ENCODE measurements at places on chromosomes 11 and 22.

DNA sequence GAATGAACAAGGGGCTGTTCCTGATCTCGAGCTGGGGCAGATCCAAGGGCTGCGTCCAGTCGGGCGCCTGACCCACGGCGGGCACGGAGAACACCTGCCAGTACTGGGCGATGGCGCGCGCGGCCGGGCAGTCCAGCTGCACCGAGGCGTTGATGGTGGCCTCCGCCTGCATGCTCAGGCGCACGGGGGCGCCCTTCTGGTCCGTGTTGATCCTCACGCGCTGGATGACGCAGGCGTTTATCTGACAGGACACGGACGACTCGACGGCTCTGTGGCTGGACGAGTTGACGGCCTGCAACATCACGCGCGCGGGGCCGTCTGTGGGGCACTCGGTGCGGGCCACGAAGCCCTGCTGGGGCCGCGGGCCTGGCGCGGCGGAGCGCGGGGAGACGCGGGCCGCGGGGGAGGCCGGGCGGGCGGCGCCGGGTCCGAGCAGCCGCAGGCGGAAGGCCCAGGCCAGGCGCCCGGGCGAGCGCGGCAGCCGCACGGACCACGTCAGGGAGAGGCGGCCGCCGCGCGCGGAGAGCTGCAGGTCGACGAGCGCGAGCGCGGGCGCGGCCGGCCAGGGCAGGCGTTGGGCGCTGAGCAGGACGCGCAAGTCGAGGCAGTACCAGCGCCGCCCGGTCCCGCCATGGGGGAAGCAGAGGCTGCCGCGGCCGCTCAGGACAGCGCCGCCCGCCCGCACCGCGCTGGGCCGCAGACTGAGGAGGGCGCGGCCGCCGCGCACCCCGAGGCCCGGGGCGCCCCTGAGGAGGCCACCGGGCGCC, 511 bp downstream of the PKDREJ start:
- DNase-seq, result no peak

DNA sequence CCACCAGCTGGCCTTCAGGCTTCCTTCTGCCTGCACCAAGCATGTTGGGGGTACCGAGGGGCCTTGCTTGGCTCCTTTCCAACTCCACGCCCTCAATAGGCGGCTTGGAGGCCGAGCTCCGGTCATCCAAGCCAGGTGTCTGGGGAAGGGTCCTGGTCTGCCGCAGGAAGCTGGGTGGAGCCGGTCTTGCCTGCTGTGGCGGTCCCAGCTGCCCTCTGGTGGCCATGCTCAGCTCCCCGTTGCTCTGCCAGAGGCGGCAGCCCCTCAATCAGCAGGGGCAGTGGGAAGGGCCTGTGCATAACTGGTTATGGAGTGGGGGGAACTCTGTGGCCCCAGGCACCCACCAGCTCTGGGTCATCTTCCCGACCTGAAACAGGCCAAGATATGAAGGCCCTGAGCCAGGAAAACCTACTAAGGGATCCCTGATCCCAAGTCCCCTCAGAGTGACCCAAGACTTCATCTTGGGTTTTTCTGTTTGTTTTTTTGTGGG, 3.2 kb downstream of the ARVCF start:
- DNase-seq, result no peak

DNA sequence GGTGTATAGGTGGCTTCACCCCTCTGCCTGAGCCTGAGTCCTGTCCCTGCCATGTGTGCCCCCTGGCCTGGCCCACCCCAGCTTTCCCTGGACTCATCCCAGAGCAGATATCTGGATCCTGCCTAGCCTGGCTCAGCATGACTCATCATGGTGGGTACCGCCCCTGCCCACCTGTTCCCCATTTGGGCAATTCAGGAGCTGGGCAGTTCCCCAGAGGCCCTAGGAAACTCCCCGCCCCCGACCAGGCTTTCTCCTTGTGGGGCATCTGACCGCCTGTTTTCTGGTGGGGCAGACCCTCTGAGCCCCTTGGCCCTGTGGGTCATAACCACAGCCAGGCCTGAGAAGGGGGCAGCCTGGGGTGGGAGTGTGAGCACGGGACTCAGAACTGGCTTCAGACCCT, 4.4 kb downstream of the TSPO start:
- DNase-seq, result no peak

- DNase-seq, result no peak
These were observed 15.2 kb upstream of the FCHSD2 start for GRCh38 chr11:73157101-73158010.

DNA sequence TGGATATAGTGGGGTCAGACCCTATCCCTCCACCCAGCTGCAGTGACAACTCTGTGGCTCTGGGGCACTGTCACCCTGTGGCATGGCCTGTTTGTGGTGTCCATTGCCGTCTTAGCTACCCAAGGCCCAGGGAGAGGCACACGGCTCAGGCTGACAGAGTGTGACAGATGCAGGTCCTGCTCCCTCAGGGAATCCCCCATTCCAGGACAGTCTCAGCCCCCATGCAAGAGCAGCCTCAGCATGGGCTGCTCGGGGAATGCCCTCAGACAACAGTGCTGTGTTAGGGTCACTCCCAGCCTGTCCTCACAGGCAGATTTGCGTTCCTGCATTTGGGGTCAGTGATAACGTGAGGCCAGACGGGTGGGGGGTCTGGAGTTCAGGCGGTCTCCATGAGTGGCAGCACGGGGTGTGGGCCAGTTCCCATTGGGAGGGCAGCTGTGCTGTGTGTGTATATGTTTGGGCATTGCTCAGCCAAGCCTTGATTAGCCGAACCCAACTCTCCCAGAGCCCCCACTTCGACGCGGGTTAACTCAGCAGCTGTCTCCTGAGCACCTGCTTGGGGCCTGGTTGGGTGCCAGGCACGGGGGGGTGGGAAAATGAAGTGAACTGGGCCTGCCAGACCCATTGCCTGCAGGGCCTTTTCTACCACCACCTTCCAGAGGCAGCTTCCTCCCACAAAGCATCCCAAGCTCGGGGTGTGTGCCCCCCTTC, 5.3 kb upstream of the KCNQ1OT1 start:
- no peak for DNase-seq

- DNase-seq, result no peak
These were observed 1.5 kb downstream of the ACY3 start for GRCh38 chr11:67648796-67649613.

DNA sequence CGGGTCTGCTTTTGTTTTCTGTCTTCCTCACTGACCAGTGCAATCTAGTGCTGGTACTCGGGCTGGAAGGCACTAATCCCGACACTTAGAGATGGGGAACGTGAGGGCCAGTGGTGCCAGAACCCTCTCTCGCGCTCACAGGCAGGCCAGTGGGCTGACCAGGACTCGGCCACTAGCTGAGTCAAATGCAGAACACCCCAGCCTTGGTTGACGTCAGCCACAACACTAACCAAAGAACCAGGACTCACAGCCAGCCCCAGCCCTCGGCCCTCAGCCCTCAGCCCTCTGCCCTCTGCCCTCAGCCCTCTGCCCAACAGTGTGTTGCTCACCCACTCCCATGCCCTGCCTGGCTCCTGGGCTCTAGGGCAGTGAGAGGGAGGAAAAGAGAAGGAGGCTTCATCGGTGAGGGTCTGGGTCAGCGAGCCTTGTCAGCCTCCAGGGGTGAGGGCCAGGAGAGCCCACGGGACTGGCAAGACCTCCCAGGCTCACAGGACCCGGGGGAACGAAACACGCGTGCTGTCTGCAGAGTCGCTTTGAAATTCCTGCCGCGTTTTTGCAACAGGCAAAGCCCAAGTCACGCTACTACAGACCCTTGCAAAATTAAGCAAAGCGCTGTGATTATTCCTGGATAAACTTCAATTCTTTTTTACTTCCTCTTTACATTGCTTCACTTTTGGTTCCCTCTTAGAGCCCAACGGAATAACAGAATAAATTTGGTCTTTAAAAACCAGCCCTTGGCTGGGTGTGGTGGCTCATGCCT, 27.5 kb downstream of the KIAA0930 start:
- DNase-seq, result no peak

- DNase-seq, result no peak
These were observed 33.3 kb downstream of the DENND5A start for GRCh38 chr11:9231848-9232177.

DNA sequence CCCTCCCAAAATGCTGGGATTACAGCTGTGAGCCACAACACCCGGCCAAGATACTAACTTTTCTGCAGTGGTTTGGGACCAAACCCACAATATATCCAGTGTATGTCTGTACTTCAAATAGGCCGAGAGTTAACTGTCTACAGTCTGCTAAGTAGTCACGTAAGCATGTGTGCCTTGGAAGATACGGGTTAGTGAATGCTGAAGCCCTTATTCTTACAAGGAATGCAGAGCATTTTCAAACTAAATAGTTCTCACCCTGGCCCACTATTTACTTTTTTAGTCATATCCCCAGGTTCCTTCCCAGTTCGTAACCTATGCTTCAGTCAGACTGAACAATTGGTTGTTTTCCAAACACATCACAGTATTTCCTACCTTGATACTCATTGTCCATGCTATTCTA, 176.0 kb downstream of the WNT11 start:
- DNase-seq, result no peak

GRCh38 chr22:48795664-48796063, 1032.0 kb downstream of the BRD1 start:
- DNase-seq, result no peak

Data from stimulated activated CD8-positive, alpha-beta memory T cell treated with anti-CD3 and anti-CD28 coated beads, Interleukin-15, amount 100 ng/mL, for 4 hours (primary cell).